ENCODE measurements at places on chromosomes 12 and 14.

DNA sequence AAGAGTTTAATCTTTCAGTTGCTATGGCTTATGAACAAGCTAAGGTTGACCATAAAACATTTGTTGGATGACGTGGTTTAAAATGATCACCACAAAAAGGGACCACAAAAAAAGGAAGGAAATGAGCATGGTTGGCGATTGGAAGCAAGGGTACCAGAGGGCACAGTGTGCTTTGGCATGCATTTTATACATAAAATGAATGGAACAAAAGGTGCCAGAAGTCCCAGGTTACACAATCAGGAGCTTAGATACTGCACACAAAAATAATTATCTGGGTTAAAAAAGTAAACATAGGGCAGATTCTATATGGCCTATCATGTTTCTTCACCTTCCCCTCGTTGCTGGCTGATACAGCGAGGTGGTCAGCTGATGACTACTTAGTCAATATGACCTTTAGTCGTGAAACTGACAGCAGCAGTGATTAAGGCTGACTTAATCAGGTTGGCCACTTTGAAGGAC lies 50.7 kb downstream of the ZC3H14 start:
- DNase-seq: no peak

DNA sequence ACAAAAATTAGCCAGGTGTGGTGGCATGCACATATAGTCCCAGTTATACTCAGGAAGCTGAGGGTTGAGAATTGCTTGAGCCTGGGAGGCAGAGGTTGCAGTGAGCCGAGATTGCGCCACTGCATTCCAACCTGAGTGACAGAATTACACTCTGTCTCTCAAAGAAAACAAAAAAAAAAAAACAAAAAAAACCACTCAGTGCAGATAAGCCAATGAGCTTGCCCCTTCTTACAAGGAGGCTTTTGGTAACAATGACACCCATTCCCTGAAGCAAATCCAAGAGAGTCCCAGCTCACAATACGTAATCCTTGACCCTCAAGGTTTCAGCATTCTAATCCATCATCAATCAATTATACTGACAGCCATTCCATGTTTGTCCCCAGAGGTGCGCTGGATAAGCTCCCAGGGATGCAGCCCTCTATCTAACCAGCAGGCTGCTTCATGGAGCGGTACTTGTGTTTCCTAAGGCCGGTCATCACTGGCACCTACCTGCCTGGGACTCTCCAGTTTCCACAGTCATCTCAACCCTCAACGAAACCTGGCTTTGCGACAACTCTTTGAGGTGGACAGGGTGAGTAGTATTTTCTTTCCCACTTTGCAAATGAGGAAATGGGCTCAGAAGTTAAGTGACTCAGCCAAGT lies 12.4 kb downstream of the GCN1 start:
- no peak for DNase-seq

GRCh38 chr12:68959891-68960464 lies 27.0 kb upstream of the CPM start:
- DNase-seq: no peak

DNA sequence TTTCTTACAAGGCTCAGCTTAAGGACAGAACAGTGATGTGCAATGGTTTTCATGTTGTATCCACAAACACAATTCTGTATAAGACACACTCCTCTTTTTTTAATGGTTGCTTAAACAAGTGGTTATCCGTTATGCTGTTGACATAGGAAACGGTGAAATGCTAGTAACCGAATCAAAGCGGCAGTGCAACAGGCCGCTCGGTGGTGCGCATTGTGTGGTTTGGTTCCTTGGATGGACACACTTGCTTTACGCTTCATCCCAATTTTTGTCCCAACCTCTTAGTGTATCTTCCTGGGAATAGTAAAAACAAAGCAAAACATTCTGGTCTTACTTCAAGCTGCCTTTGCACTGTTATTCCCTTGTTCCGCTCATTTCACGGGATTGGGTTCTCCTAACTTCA lies 650 bp upstream of the PTGER2 start:
- no peak for DNase-seq

DNA sequence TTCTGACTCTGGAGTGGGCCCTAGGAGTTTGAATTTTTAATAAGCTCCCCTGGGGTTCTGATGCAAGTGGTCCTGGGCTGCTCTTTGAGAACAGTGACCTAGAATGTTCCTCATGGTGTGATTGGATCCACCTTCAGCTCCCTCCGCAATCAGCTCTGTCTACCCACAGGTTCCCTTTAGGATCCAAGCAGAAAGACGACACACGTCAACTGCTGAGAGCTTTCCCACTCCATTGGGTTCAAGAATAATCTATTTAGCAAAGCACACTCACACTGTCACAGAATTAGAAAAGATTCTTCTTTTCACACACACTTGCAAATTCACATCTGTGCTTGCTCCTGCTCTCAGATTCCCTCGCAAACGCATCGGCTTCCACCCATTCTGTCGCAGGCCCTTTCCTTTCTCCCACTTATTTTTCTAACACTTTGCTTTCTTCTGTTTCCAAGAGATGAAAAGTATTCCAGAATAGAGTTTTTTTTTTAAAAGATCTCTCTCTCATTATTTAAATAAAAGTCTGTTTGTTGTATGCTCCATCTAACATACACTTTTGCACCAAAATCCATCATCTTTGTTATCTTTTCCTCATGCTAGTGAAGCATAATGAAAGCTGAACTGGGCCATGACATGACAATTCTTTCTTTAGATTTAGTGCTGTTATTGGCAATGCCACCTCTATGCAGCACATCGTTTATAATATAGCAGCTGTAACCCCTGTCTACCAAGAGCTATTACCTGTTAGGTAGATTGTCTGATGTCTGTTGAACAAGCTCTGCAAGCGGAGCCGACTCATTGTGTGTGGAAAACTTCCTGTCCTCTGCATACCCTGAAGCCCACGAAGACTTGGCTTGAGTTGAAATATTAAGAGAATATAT lies 73.1 kb downstream of the CACNA1C start:
- no peak for DNase-seq

- no peak for DNase-seq
Measured at GRCh38 chr12:79560225-79560889, 130.4 kb downstream of the PAWR start.

DNA sequence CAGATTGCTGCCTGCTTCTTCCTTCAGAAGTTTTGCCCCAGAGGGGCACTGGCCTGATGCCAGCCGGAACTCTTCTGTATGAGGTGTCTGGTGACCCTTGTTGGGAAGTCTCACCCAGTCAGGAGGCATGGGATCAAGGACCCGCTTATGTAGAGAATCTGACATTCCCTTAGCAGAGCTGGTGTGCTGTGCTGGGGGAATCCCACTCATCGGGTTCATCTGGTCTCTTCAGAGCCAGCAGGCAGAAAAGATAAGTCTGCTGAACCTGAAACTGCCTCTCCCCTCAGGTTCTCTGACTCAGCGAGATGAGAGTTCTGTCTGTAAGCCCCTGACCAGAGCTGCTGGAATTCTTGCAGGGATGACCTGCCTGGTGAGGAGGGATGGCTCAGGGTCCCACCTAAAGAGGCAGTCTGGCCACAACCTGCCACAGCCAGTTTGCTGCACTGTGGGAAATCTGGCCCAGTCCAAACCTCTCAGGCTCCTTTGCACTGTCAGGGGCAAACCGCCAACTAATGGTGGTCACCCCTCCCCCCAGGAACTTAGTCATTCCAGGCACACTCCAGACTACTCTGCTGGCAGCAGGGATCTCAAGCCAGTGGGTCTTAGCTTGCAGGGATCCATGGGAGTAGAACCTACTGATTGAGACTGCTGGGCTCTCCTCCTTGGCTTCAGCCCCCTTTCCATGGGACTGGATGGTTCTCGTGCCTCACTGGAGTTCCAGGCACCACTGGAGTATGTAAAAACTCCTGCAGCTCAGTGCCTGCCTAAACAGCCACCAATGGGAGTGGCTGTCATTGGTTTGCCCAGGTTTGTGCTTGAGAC lies 4.1 kb downstream of the CLEC2D start:
- DNase-seq: no peak

DNA sequence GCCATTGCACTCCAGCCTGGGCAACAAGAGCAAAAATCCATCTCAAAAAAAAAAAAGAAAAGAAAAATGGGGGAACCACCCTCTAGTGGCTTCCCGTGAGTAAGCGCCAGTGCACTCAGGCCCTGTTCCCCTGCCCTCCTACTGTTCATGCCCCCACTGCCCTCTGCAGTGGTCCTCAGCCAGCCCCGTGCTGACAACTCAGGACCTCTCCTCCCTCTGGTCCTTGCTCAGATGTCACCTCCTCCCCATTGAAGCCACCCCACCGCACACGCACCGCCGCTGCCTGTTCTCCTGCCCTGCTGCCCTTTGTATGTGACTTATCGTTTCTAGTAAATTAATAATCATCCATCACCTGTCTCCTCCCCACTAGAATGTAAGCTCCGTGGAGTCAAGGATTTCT lies 58.8 kb upstream of the DYNC1H1 start:
- no peak for DNase-seq

GRCh38 chr14:80946187-80946586 lies 4.6 kb upstream of the CEP128 start:
- DNase-seq: no peak

DNA sequence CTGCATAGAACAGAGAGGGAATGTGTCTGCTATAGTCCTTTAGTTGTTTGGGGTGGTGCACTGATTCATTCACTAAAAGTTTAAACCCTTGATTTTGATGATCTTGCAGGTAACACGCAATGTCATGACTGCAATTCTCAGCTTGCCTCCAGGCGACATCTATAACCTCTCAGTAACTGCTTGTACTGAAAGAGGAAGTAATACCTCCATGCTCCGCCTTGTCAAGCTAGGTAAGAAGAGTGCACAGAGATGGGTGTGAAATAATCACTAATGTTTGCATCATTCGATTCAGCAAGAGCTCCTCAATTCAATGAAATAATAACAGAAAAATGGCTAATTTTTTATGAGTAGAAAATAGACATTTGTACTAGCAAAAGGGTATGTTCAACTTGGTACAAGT lies 203.7 kb downstream of the PTPRO start:
- DNase-seq: no peak

DNA sequence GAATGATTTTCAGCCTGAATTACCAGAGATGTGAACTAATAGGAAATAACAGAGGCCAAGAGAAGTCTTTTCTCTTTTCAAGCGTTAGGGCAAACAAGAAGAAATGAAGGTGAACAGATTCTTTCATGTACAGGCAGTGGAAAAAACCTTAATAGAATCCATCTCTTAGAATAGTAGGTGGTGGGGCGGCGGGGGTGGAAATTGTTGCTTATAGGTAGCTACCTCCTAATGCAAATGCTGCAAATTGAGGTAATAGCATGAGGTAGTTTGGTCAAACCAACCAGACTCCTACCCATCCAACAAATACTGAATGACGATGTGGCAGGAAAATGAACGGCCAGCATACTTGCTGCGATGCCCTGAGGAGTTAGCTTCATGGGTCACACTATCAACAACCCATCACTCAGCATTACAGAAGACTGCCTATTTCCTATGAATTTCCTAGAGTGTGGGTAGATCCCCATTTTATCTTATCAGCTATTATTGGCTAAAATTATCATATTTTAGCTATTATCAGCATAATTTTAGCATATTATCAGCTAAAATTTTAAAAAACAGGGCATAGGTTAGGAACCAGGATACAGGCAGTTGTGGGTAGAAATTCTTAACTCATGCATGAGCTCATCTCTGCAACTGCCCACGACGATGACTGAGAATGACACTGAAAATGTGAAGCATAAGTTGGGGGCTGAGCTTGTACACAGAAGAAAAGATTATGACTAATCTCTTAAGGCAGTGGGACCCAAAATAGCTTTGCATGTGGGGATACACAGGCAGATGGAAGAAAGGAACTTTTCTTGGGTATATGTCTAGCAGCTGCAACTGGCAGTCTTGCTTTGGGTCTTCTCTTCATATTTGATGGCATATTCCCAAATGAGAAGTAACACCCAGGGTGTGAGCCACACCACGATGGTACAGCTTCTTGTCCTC lies 68.7 kb downstream of the NIN start:
- DNase-seq: no peak

DNA sequence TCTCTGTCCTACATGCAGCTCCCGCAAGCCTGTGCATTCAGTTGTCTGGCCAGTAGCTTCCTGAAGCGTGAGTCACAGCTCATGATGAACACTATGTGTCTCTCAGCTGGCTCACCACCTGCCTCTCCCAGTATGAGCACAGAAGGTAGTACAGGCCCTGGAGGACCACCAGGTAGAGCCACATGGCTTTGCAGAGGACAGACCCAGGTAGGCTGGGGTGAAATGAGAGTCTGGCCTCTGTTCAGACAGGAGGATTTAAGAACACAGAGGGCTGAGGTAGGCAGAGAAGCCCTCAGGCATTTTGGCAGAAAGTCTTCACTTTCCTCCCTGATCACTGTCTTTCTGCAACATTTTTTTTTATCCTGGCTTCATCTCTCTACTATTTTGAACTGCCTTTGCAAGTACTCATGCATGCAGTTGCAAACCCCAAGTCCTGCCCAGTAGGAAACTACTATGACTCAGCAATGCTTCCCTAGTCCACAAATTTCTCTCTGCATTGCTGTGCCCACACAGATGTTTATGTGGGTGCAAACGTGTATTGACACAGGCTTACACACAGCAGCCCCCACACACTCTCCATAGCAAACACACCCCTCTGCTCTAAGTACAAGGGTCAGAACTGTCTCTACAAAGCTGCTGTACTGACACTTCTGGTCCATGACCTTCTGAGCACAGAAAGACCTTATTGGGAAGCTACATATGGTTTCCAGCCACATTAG lies 7.2 kb upstream of the SDR9C7 start:
- DNase-seq: no peak

DNA sequence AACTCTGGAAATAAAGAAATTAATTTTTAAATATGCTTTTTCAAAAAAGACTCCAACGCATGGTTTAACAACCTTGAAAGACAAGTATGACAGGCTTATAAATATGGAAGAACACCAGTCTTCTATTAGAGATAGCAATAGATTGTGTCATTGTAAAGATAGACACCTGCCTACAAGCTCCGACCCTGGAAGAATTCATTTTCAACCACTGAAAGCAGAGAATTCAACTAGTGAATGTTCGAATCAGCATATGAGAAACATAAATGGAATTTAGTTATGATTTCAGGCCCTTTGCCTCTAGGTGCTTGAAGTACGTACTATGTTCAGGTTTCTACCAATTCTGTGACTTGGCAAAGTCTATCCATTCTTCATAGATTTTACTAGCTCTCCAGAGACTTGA lies 244.5 kb downstream of the DPY19L2 start:
- DNase-seq: no peak

DNA sequence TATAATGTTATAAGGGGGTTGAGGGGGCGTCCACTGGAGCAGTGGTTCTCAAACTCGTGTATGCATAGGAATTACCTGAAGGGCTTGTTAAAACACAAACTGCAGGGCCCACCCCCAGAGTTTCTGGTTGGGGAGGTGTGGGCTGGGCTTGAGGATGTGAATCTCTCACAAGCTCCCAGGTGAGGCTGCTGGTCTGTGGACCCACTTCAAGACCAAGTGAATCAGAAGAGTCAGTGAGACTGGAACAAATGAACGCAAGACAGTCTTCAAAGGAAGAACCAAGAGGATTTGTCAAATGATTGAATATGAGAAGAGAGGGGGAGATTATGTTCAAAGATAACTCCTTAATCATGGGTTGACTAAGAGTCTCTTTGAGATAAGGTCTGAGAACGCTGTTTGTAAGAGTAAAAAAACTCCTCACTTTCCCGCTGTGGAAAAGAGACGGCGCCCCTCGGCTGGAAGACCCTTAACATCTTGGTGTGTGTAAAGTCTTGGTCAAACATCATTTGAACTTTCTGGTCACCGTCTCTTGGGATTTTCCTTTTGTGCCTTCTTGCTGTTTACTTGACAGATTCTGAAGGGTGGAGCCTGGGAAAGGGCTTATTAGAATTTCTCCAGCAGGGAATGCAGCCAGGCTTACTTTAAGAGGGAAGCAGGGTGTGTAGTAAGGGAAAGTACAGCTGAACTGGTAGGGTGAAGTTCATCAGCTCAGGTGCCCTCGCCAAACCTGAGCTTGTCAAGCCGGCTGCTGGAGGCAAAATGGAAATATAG lies 5.3 kb upstream of the FOXN3 start:
- DNase-seq: no peak
